ENCODE measurements at places on chromosomes 5 and 9.
A peak's percentile ranks its signal among the peaks of the same experiment; 100 is the strongest.

- no peak for DNase-seq
These were observed 145.9 kb upstream of the TBC1D2 start for GRCh38 chr9:98401140-98402018.

GRCh38 chr9:107213080-107213479, 70.0 kb upstream of the RAD23B start:
- DNase-seq = no peak

- DNase-seq = no peak
These were observed 54.5 kb downstream of the DOCK8 start for GRCh38 chr9:269081-269711.

DNA sequence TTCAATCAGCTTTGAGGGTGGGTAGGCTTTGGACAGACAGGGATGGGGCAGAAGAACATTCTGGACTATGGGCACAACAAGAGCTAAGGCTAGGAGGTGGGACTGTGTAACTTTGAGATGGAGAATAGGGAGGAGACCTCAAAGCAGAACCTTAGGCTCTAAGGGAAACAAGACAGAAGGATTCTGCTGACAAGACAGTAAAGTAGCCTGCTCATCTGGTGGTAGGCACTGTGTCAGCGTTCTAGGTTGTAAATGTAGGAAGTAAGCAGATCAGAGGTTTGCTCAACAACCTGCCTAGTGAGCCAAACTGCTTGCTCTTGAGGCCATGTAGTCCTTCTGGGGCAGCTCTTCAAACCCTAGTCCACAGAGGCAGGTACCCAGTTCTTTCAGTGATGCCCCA, 15.0 kb upstream of the IL12B start:
- no peak for DNase-seq

DNA sequence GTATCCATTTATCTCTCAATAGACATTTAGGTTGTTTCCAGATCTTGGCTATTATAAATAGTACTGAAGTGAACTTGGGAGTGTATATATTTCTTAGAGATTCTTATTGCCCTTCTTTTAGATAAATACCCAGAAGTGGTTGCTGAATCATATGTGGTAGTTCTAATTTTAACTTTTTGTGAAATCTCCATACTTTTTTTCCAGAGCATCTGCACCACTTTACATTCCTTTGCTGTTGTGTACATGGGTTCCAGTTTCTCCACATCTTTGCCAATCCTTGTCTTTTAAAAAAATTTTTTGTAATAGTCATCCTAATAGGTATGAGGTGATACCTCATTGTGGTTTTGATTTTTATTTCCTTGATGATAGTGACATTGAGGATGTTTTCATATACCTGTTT, 303.7 kb downstream of the CCDC171 start:
- peak; percentile 63 for DNase-seq

DNA sequence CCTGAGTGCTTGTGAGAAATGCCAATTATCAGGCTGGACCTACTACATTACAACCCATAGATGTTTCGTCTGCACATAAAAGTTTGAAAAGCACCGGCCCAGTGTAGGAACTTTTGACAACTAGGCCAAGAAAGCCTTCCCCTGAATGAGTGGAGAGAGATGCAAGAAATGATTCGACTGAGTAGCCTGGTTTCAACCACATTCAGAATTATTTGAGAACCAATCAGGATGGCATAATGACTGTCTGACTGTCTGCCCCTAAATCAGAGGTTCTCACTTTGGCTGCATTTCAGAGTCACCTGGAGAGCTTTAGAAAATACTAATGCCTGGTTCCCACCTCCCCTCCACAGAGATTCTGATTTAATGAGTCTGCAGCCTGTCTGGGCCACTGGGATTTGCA, 61.1 kb downstream of the FRMD3 start:
- no peak for DNase-seq

DNA sequence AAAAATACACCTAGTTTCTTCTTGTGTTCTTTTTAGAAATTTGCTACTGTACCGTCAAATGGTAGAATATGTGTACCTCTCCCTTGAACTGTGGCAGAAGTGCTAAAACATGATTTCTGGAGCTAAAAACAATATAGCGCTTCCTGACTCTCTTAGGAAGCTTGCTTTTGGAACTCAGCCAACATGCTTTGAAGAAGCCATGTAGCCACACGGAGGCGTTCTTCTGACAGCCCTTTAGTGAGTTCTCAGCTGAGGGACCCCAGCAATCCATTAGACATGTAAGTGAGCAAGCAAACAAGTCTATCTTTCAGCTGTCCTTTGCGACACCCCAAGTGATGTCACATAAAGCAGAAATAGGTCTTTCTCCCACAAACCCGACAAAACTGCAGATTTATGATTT, 917.0 kb downstream of the CDH9 start:
- DNase-seq = no peak

DNA sequence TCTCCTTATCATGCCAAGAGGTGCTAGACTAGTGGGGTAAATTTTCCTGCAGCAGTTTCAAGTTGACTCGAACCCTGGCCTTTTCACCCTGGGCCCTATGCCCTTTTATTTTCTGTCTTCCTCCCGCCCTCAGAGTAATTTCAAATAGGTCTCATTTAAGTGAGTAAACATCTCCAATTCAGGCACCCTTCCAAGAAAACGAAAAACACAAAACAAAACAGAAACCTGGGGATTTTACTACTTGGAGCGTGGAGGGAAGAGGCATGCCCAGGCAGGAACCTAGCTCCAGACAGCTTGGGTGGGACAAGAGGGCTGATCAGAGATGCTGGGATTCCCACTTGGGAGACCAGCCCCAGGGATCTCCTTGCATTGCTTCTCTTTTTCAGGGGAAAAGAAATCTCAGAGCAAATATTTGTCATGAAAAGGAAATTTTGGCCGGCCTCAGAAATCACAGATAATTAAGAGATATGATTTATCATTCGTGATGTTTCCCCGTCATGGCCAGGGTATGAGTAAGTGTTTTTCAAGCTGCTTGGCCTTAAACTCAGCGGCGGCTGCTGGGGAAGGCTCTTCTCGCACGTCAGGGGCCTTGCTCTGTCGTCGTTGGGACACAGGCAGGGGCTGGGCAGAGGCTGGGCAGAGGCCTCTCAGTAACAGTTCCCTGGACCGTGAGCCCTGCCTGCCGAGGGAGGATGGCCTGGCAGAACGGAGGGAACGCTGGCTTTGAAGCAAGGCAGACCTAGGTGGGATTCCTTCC, 248.6 kb upstream of the KLF4 start:
- no peak for DNase-seq

GRCh38 chr5:36619012-36619635, 12.7 kb downstream of the SLC1A3 start:
- no peak for DNase-seq

DNA sequence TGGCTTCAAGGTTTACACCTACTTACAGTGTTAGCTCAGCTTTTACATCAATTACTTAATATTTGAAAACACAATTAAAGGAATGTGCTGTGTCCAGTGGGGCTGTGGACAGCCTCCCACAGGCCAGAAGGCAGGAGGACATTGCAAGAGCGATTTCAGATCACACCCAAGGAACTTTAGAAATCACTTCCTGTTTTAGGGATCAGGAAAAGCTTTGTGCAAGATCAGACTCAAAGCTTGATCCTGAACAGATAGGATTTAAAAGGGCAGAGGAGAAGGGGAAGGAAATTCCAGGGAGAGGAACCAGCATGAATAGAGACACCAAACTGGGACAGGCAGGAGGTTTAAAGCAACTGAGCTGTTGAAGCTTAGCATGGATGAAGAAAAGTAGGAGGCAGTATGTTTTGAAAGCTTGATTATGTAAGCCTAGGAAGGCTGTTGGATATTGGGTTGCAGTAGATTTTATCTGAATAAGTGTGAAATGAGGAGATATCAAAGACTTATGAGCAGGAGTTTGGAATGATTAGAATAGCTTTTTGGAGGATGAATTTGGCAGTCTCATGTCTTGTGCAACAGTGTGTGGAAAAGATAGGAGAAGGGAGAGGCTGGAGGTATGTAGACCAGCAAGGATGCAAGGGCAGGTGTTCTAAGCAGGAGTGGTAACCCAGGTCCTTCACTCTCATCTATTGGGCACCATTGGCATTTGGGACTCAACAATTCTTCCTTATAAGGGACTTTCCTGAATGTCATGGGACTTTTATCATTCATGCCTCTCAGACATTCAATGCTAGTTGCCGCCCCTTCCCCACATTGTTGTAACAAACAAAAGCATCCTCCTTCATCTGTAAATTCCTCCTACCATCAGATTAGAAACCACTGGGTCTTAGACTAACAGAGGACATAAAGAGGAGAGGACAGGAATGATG, 123.5 kb downstream of the TARS1 start:
- DNase-seq = no peak

Data from AG04449 (cell line).